Activated naive CD8-positive, alpha-beta T cell treated with anti-CD3 and anti-CD28 coated beads, Interleukin-2, amount 10 ng/mL, durations not matched to agents 7 days and 5 days (primary cell): ENCODE measurements at places on chromosomes 12 and 14. TPM values are rescaled to one million over a fixed set of nuclear protein-coding genes. Genes with fewer than 3 reads are reported as not detected.

DNA sequence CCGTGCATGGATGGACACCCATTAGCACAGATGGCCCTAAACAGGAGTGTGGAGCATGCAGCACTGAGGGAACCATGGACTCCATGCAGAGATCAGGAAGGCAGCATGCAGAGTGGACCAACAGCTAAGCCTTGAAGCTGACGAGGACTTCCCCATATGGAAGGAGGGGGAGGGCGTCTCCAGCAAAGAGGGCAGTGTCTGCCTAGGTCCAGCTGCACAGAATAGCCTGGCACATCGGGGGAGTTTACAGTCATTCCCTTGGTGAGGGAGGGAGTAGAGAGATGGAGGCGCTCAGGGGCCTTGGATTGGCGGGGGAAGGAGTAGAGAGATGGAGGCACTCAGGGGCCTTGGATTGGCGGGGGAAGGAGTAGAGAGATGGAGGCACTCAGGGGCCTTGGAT is 64.5 kb downstream of the ANKRD9 start:
- no peak for DNase-seq

- no peak for DNase-seq
These were observed 8.2 kb downstream of the VDR start for GRCh38 chr12:47896633-47897032.

- DNase-seq: no peak
These were observed 374.9 kb upstream of the RGS6 start for GRCh38 chr14:71557351-71557750.

- DNase-seq: no peak
These were observed 767 bp upstream of the KCNMB4 start for GRCh38 chr12:70365398-70365647.

DNA sequence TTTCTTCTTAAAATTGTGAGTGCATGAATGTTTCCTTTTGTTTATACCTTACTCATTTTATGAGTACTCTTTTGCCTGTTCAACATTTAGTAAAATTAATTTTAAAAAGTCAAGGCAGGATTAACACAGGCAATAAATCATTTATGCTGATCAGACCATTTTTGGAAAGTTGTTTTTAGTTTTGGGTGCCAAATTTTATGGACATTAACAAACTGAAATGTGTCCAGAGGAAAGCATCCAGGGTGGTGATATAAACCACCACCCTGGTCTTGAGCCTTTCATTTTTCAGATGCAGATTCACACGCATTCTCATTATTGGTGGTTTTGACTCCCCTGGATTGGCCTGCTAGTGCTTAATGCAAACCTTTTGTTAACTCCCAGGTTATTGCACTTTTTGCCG is 26.3 kb downstream of the RASSF8 start:
- no peak for DNase-seq

DNA sequence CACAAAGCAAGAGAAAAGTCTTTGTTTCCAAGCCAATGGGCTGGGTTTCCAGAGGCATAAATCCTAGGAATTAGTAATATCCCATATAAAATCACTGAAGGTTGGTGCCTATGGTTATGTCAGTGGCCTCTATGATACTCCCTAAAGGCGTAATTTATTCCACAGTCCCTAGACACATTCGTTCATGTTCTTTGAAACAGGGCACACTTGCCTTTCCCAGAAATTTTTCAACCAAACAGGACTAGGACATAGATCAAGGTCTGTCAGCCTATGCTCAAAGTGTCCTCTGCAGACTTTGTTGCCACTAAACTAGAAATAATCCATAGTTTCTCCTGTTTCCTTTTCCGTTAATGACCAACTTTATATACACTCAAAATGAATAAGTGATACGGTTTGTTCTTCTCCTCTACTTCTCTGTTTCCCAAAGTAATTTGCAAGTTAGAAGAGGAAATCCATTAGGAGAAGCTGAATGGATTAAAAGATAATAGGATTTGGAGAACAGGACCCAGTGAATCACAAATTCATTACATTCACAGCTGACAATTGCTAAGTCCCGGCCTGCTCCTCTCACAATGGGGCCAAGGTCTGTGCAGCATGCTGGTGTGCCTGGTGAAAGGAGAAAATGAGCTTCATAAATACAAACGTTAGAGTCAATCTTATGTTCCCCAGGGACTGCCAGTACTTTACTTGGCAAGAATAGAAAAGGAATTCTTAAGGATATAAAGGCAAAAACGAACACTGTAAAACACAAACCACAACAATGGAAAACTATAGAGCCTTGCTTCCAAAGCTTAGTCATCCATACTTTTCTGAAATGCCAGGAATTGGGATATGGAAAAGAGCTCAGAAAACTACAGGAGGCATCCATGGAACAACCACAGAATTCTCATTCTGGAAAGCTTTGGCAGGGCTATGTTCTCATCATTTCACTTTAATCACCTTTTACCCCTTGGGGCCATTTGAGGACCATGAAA is 966.2 kb downstream of the NRXN3 start:
- no peak for DNase-seq

GRCh38 chr12:39587225-39587624 is 32.4 kb downstream of the ABCD2 start:
- DNase-seq: no peak

LHX5 gene
- total RNA-seq: not detected
